ENCODE measurements at places on chromosomes 1 and 21.

- DNase-seq, result no peak
These were observed 56.2 kb downstream of the PCP4 start for GRCh38 chr21:39923476-39923875.

- no peak for DNase-seq
These were observed 117.8 kb downstream of the SETD4 start for GRCh38 chr21:35942211-35943144.

DNA sequence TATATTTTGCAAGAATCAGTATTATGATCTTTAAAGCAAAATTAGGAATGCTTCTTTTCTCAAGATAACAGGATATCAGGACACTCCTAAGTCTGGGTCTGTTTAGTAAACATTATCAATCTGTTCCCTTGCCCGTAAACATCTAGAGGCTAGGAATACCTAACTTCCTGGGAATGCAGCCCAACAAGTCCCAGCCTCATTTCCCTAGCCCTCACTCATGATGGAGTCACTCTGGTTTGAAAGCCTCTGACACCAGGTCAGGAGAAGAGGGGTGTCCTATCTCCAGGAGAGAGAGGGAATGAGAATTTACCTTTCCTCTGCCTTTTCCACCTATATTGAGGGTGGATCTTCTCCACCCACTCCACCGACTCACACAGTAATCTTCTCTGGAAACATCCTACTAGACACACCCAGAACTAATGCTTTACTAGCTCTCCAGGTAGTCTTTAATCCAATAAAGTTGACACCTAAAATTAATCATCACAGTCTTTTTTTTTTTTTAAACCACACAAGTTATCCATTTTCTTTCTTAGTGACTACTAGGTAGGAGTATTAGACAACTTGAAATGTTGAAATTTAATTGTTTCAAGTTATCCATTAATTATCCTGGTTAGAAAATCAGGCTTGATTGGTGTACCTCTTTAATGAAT, 659.3 kb downstream of the USP25 start:
- DNase-seq, result no peak

- no peak for DNase-seq
These were observed 258.1 kb upstream of the RAB4A start for GRCh38 chr1:229012823-229013222.

All from activated CD8-positive, alpha-beta memory T cell treated with anti-CD3 and anti-CD28 coated beads for 48 hours (primary cell).